Lung (tissue), 17 donors: ENCODE measurements at places on chromosomes 2 and 18. TPM values are rescaled to one million over a fixed set of nuclear protein-coding genes. Genes with fewer than 3 reads are reported as not detected.

DNA sequence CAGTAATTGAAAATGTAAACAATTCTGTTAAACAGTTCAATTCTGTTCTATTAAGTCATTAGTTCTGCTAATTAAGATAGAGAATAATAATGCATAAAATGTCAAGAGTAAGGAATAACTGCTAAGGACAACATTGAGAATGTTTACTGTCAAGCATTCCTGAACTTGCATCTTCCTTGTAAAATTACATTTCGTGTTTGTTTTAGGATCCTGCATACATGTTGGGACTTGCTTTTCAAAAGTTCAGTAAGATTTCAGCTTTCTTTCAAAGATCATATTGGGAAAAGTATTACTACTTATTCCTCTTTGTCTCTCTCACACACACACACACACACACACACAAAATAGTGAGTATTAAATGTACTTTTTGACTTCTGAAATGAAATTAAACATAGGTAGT lies 20.5 kb downstream of the DYNC1I2 start:
- DNase-seq = no peak

TNFRSF11A gene
- total RNA-seq = 7.8 TPM

DNA sequence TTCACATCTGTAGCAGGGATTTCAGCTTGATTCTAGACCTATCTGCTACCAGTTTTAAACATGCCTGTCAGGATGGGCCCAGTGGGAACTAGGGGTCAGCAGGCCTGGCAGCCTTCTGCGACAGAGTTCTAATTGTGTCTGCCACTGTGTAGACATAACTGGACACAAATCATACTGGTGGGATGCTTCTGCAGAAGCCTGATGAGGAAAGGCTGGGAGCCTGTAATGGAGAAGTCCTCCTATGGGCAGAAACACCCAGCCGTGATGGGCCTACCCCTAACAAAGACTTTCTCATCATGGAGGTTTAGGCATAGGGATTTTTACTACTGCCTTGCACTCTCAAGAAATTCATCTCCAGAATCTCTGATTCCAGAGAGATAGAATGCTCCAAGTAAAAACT lies 166.9 kb downstream of the PDE11A start:
- DNase-seq = no peak

- no peak for DNase-seq
Observed at GRCh38 chr18:32405588-32405987, 65.1 kb downstream of the GAREM1 start.

DNA sequence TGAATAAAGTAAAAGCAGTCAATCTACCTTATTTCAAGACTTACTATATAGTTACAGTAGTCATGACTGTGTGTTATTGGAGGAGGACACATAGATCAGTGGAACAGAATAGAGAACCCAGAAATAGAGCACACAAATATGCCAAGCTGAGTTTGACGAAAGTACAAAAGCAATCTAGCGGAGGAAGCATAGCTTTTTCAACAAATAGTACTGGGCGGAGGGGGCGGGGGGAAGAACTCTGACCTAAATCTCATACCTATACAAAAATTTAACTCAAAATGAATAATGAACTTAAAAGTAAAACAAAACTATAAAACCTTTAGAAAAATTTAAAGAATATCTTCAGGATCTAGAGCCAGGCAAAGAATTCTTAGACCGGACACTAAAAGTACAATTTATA lies 139.1 kb downstream of the AGPS start:
- no peak for DNase-seq

GRCh38 chr2:138365581-138365980 lies 136.0 kb upstream of the SPOPL start:
- DNase-seq = peak; percentile 39
